Activated T-helper 2 cell treated with anti-CD3 and anti-CD28 coated beads, Interferon-gamma antibody, Interleukin-2, Interleukin-4, amounts not matched to agents 10 μg/mL and 5 μg/mL and 100 μg/mL, durations not matched to agents 14 hours and 24 hours and 36 hours (primary cell): ENCODE measurements at places on chromosomes 7 and 10.

GRCh38 chr7:23490357-23491135 is 20.3 kb upstream of the IGF2BP3 start:
- DNase-seq, result peak; percentile 40

- peak; percentile 54 for DNase-seq
These were observed 125.7 kb downstream of the RGS10 start for GRCh38 chr10:119416855-119417254.

DNA sequence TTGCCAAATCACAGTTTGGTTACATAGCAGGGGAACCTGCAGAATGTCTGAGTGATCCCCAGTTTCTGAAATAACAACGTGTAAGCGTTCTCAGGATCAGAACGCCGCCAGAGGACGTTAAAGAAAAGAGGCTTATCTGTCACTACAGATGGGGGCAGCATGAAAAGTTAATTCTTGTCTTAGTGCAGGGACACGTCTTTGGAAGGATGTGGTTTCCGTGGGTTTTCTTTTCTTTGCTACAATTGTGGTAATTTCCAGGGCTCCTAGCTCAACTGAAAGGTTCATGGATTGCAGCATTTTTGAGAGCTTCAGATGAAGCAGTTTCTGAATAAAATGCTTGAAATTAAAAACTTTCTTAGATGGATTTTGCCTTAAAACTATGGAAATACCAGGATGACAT is 106.6 kb downstream of the PRKCQ start:
- DNase-seq, result peak; percentile 60

GRCh38 chr10:128312250-128312649 is 186.0 kb upstream of the MKI67 start:
- no peak for DNase-seq

DNA sequence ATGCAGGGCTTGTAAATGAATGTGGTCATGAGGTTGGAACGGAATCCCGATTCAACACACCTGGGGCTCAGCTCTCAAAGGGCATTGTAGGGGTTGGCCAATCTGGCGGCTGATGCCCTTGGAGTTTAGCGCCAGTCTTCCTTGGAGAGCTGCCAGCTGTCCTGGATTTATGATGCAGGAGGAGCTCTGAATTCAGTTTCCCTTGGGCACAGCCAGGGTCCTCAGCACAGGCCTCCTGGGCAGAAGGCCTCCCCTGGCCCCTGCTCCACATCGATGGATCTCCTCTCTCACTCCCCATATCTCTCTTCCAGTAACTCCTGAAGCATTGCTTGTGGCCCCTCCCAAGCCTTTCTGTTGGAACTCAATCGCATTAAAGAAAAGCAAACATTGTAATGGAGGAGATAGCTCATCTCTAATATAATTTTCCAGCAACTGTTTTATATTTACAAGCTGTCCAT is 985 bp upstream of the CYTH3 start:
- DNase-seq, result no peak

GRCh38 chr10:73887294-73888039 is 13.1 kb upstream of the CAMK2G start:
- no peak for DNase-seq

DNA sequence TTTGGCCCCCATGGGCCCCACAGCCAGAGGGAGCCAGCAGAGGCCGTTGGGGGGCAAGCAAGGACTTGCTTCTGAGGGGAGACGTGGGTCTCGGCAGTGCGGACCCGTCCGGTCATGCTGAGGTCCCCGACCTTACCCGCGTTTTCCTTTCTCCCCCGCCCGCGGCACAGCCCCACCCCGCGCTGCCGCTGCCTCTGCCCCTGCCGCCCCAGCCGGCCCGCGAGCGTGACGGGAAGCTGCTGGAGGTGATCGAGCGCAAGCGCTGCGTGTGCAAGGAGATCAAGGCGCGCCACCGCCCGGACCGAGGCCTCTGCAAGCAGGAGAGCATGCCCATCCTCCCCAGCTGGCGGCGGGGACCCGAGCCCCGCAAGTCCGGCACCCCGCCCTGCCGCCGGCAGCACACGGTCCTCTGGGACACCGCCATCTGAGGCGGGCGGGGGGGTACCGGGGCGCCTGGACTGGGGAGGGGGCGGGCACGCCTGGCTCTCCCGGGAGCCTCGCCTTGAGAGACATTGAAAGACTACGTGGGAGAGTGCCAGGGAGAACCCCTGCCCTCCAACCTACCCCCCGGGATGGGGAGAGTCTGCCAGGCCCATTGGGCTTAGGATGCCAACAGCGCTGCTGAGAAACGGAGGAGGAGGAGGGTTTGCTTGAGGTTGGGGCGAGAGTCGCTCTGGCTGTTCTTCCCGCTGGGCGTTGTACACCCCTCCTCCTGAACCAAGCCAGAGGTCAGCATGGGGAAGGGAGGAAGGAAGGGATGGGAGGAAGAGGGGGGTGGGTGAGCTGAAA is 9.9 kb downstream of the NYAP1 start:
- DNase-seq, result peak; percentile 47

- DNase-seq, result no peak
These were observed 264.5 kb downstream of the CELF2 start for GRCh38 chr10:11282156-11282555.

- DNase-seq, result no peak
These were observed 14.2 kb downstream of the SNX8 start for GRCh38 chr7:2299870-2300512.

DNA sequence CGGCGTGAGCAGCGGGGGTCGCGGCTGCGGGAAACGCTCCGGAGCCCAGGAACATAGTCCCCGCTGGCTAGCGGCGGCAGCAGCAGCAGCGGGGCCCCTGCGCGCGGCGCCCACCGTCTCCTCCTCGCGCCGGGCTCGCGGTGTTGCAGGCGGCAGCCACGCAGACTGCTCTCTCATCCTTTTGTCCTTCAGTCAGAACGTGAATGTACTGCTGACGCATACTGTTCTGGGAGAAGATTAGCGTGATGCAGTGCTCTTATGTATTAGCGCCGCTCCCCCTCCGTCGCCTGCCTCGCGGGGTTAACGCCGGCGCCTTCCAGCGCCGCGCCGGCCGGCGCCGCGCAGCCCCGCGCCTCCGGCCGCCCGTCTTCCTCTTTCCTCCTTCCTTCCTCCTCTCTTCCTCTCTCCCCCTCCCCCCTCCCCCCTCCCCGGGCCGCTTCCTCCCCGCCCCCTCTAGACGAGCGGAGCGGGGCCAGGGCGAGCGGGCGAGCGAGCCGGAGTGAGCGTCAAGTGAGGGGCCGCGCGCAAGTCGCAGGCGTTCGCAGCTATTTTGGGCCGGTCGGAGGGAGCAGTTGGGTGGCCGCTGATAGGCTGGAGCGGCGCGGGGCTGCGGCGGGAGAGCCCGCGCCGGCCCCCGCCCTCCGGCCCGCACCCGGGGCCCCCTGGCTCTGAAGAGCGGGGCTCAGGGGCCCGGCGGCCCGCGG is 816 bp upstream of the LRRC4 start:
- peak; percentile 31 for DNase-seq

- no peak for DNase-seq
These were observed 103.3 kb downstream of the GPAM start for GRCh38 chr10:112080231-112080630.

- DNase-seq, result no peak
These were observed 27.4 kb upstream of the GNAI1 start for GRCh38 chr7:80107278-80107677.

- DNase-seq, result no peak
These were observed 2.7 kb upstream of the COMTD1 start for GRCh38 chr10:75238182-75239095.

- no peak for DNase-seq
These were observed 244.5 kb upstream of the PITRM1 start for GRCh38 chr10:3417096-3417495.

DNA sequence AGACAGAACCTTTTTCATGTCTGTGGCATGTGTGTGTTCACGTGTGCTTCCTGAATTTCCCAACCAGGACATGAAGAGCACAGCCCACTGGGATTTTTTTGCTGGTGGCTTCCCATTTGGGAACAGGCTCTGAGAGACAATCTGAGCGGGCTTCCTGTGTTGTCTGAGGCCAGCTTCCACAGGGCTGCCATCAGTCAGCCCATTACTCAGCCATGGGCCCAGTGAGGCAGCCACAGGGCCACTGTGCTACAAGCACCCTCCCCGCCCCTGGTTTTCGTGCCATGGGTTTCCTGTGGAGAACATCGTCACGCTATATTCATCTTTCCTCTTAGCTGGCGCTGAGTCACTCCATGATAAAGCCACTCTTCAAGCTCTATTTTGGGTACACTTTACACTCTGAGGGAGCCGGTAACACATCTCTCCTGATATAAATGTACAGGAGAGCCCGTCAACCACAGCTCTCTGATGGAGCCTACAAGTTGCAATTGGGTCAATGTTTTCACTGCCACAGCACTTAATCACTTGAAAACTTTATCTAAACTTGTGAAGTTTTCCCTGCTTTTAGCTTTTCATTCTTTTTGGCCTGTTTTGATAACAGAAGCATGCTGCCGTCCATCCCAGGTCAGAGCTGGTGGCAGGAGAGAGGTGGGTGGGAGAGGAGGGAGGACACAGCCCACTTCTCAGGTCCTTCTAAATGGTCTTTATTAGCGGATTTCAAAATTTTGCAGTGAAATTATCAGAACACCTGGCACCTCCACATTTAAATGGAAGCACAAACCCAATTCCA is 96.9 kb downstream of the HIPK2 start:
- peak; percentile 67 for DNase-seq

- no peak for DNase-seq
These were observed 39.2 kb downstream of the CD36 start for GRCh38 chr7:80677629-80678028.

GRCh38 chr7:36203071-36203790 is 50.2 kb downstream of the EEPD1 start:
- no peak for DNase-seq

DNA sequence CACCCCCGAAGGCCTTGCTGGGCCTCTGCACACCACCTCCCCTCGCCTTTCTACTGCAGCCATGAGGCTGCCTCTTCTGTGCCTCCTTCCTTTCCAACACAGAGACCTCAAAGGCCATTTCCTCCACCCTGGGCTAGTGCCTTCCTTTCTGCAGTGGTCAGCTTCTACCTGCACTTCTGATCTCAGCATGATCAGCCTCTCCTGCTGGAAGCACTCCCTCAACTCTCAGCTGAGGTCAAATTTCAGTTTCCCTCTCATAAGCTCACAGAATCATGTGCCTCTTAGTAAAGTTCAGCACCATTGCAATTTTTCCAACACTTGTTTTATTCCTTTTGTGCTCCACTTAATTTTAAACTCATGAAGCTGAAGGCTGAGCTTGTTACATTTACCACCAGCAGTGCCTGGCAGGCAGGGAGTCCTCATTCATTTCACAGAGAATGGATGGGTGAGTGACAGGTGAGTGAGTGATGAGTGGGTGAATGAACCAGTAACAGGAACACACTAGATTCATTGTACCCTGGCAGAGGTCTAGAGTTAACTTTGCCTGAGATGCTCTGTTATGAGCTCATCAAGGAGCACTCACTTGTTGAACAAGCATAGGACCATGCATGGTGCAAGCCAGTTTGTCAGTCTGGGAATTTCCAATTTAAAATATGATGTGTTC is 124.0 kb upstream of the PRSS58 start:
- no peak for DNase-seq

DNA sequence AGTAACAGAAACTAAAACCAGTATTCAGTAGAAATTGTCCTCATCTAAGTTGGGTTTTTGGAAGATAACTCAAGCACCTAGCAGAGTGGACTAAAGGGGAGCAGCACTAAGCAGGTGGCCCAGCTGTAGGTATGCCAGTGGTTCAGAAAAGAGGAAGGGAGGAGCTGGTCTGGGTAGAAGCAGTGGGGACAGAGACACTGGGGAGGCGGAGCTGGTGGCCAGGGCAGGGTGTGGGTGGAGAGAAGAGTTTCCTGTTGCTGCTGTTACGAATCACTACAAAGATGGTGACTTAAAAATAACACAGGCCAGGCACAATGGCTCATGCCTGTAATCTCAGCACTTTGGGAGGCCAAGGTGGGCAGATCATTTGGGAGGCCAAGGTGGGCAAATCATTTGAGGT is 136.2 kb downstream of the WDR11 start:
- DNase-seq, result no peak

GRCh38 chr7:41175435-41175834 is 527.5 kb downstream of the INHBA start:
- DNase-seq, result no peak

GRCh38 chr10:28604567-28605536 is 71.9 kb downstream of the WAC start:
- DNase-seq, result no peak

DNA sequence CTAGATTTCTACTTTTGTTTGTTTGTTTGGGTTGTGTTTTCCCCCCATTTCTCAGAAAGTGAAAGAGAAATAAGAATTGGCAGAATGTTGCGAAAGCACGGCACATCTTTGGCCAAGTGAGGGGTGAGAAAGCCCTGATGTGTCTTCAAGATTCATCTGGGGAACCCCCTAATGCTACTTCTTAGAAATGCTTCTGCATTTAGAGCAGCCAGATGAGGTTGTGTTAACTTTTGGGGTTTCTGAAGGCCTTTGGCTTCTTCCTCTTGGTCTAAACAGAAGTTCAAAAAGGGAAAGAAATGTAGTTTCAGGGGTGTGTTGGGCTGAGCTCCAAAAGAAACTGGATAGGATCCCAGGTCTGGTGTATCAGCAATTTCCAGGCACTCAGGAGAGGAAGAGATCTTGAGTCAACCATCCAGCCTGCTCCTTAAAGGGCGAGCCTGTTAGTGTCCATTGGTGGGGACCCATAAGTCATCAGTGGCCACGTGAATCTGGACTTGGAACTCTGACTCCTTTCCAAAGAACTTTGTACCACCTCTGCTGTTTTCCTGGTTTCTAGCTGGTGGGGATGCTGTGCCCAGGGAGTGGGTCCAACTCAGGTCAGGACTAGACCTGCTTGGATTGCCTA is 6.5 kb downstream of the DUSP5 start:
- peak; percentile 70 for DNase-seq

- no peak for DNase-seq
These were observed 59.6 kb downstream of the CARD11 start for GRCh38 chr7:2984091-2984490.

GRCh38 chr7:379456-380138 is 89.6 kb downstream of the FOXL3 start:
- no peak for DNase-seq

- no peak for DNase-seq
These were observed 11.8 kb upstream of the IKZF1 start for GRCh38 chr7:50292763-50293162.

- peak; percentile 54 for DNase-seq
These were observed 139.4 kb downstream of the EPC1 start for GRCh38 chr10:32207544-32207943.

DNA sequence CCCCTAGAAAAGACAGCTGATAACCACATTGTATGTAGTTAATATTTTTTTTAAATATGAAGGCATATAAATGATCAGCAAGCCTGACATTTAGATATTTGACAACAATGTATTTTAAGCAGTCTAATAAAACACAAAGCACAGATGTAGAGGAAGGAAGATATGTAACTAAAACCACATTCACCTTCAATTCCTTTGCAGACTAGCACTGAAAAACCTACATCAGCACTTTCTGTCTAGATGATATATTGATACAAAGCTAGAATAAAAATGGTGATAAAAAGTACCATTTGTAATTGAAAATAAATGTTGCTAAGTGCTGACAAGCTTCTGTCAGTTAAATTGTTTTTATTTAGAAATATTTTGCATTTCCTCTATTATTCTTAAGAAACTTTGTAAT is 153.6 kb downstream of the IMMP2L start:
- DNase-seq, result no peak

GRCh38 chr10:19819419-19820033 is 3.3 kb downstream of the PLXDC2 start:
- no peak for DNase-seq
